ENCODE measurements at places on chromosomes 3 and 15.
A peak's percentile ranks its signal among the peaks of the same experiment; 100 is the strongest.

DNA sequence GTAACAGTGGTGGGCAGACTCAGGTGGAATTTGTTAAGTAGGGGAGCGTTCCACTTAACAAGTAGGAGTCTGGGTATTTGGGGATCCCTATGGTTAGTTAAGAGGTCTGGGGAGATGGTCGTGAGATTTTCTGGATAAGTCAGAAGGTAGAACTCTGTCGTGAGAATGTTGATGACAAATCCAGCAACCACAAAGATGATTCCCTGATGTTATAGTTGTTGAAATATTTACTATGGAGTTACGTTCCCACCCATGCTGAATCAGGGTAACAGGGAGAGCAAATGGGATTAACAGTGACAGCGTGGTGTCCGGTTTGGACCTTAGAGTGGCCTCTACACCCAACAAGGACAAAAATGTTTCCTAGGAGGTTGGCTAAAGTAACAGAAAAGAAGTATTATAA, 110.8 kb downstream of the MFSD1 start:
- DNase-seq = no peak

GRCh38 chr3:71512000-71512399, 71.5 kb downstream of the FOXP1 start:
- peak; percentile 32 for DNase-seq

GRCh38 chr15:47819158-47819557, 101.9 kb downstream of the SEMA6D start:
- DNase-seq = no peak

DNA sequence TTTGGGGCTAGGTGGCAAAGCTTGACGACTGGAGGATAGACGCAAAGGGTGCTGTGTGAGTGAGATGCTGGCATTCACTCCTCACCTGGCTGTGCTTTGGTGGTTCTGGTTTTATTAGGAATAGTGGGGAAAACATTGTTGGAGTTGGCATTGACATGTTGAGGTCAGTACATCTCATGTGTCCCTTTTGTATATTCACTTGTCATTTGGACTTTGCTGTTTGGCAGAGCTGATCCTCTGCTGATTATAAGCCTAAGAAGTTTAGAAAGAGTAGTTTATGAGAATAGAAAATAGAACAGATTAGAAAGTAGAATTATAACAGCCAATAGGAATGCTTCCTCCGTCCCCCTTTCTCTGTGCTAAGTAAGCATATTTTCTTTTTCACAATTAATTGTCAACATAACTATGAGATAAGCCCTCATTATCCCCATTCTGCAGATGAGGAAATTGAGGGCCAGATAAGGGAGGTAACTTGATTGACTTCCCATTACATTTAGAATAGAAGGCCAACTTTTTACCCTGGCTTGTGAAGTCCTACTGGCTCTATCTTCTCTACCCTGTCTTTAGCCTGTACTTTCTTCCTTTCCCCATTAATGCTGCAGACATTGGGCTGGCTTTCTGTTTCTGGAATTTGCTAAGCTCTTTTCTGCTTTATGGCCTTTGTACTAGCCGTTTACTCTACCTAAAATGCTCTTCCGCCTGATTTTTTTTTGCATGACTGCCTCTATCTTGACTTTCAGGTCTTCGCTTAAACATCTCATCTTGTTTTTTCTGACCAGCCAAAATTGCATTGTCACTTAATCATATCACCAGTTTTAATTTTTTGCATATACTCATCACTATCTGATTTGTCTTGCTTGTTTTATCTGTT, 12.8 kb downstream of the ITPR1 start:
- no peak for DNase-seq

- no peak for DNase-seq
These were observed 22.2 kb downstream of the LSM3 start for GRCh38 chr3:14200841-14201240.

DNA sequence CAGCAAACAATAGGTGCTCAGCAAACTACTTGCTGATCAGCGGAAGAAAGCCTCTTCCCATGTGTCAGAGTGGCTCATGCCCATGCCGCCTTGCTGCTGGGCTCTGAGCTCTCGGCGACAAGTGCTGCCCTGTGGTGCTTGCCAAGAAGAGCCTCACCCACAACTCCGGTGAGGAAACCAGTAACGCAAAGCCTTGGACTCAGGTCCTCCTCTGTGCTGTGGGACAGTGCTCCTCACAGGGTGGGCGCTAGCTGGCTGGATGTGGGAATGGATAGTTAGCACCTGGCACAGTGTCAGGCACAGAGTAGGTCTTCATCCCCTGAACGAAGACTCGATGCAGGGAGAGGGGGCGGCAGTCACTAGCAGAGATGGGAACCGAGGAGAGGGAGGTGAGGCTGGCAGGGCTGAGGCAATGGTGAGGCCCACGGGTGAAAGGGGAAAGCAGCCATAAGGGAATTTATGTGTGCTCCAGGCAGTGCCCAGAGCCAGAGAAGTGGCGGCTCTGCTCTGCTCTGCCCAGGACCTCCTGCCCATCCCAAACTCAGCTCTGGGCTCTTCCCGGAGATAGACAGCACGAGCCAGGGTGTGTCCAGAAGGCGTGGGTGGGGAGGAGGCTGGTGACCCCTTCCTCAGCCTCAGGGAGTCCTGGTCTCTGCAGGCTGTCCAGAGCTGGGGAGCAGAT, 55.7 kb downstream of the IQSEC1 start:
- no peak for DNase-seq

DNA sequence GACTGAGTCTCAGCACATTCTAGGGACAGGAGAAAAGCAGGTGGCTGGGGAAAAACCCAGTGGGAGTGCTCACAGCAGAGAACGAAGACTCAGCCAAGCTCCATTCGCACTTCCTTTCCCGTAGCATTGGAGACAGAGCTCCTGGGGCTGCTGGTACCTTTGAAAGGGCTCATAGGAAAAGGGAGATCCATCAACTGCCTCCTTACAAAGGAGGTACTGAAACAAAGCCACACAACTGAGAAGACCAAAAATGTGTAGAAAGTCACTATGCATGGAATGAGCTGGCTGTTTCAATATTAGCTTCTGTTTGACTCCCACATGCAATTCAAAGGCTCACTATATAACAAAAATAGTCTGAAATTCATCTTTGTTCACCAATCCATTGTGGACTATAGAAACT, 16.9 kb downstream of the STIMATE start:
- no peak for DNase-seq

GRCh38 chr3:14466179-14466903, 63.9 kb downstream of the SLC6A6 start:
- DNase-seq = no peak

DNA sequence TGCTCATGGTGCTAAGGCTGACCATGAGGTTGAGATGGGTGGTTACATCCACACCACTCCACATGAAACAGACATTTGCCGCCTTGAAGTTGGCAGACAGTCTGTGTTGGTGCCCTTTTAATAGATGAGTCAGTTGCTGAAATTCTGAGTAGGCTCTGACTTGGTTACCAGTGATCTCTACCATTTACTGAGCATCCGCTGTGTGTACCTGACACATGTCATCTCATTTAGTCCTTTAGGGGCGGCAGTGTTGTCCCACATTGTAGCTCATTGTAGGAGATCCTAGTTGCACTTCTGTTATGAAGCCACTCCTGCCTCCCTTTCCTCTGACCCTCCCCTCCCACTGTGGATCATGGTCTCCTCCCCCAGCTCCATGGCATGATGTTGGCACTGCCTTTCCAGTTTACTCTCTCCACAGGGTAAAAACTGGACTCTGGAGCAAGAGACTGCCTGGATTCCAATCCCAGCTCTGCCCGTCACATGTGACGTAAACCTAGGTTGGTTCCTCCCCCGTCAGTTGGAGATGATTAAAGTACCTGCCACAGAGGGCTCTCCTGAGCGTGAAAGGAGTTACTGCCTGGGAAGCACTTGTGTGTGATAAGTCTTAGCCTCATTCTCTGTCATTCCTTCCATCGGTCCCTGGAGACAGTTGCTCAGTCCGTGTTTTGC, 21.6 kb downstream of the SLCO3A1 start:
- DNase-seq = no peak

DNA sequence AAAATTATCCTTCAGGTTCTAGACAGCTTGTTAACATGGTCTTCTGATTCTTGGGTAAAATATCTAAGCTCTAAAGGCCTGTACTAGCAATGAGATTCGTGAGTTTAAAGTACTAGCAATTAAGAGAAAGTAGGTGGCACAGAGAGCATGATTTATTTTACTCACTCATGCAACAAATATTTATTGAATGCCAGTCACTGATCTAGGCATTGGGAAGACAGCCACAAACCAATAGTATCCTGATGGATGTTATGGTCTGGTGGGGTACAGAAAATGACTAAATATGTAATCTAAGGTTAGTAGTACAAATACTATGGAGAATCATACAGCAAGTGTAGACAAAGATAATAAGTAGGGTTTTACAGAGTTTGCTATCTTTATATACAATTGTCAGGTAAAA, 751.3 kb downstream of the ZNF385D start:
- DNase-seq = no peak

GRCh38 chr15:93087825-93088199, 1.2 kb downstream of the RGMA start:
- DNase-seq = peak; percentile 69
